D721Med (cell line): ENCODE measurements at places on chromosomes 11 and 22.

GRCh38 chr22:24144778-24145085 lies 36.6 kb upstream of the SUSD2 start:
- no peak for DNase-seq

- no peak for DNase-seq
These were observed 36.7 kb downstream of the PPFIA1 start for GRCh38 chr11:70307176-70307575.

DNA sequence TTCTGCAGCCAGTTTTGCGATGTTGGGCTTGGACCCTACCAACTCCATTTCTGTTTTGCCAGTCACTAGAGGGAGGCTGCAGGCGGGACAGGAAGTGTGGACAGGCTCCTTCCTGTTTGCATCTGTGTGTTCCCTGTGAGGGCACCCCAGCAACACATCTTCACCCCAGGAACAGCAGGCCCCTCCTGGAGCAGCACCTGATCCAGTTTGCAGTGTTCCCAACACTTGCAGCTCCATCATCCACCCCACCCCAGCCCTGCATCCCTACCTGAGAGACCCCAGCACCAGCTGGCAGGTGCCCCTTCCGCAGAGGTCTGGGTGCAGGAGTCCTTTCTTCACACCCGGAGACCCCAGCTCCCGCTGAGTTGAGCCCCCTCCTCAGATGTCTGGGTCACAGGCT lies 7.4 kb upstream of the VSIG10L2 start:
- DNase-seq = no peak

GRCh38 chr22:45442116-45442515 lies 28.6 kb downstream of the RIBC2 start:
- no peak for DNase-seq

- no peak for DNase-seq
These were observed 118.5 kb downstream of the APOL5 start for GRCh38 chr22:35835998-35836691.

DNA sequence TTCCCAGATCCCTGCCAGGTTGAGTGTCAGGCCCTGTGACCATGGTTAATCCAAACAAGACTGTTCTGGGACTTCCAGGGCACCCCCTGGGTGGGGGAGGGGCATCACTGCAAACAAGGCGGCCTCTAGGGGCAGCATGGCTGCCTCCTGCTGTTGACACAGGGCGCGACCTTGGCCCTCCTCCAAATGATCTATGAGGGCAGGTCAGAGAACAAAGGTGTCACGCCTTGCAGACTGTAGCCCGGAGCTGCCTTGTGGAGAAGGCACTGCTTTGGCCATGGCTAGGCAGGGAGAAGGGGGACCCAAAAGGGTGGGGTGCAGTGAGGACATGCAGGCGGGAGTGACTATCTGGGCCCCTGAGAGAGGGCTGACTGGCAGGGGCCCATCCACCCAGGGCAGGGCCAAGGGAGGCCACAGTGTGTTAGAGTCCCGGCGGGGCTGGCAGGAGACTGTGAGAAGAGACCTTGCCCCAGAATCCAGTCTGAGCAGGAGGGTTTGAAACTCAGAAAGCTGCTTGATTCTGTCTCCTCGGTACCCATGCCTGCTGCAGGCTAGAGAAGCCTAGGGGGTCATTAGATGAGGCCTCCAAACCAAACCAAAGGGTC lies 35.6 kb downstream of the KCNC1 start:
- DNase-seq = no peak

- DNase-seq = no peak
These were observed 29.3 kb upstream of the TCF20 start for GRCh38 chr22:42299586-42300258.
